ENCODE measurements at places on chromosomes 11 and 22. TPM values are rescaled to one million over a fixed set of nuclear protein-coding genes. Genes with fewer than 3 reads are reported as not detected.

The NCR3LG1 gene
- 7.4 TPM for total RNA-seq

GRCh38 chr11:20025332-20025840 is 134.9 kb downstream of the DBX1 start:
- H3K27me3 ChIP-seq, result no peaks in the 10 kb centered on the region
- H3K4me1 ChIP-seq, result peaks cover 11% of the 10 kb centered on the region
- H3K36me3 ChIP-seq, result no peaks in the 10 kb centered on the region

- H3K27ac ChIP-seq, result no peak overlapping the region
- no peak for DNase-seq
- peaks cover 2% of the 10 kb centered on the region for H3K4me1 ChIP-seq
- H3K4me3 ChIP-seq, result no peak overlapping the region
Observed at GRCh38 chr22:37080838-37081237, 28.7 kb downstream of the TMPRSS6 start.

GRCh38 chr11:17150521-17150920 is 57.3 kb downstream of the PIK3C2A start:
- DNase-seq, result no peak
- no peaks in the 10 kb centered on the region for H3K27me3 ChIP-seq
- no peak overlapping the region for H3K27ac ChIP-seq

The SSRP1 gene
- total RNA-seq, result 96.5 TPM

The MS4A4E gene
- not detected for total RNA-seq
